DMS53 (cell line): ENCODE measurements at places on chromosomes 5 and 9.
A peak's percentile ranks its signal among the peaks of the same experiment; 100 is the strongest.

- no peak for DNase-seq
Observed at GRCh38 chr5:18576586-18576985, 942.3 kb downstream of the TAF11L14 start.

- DNase-seq: no peak
Observed at GRCh38 chr5:27093279-27093678, 54.9 kb upstream of the CDH9 start.

DNA sequence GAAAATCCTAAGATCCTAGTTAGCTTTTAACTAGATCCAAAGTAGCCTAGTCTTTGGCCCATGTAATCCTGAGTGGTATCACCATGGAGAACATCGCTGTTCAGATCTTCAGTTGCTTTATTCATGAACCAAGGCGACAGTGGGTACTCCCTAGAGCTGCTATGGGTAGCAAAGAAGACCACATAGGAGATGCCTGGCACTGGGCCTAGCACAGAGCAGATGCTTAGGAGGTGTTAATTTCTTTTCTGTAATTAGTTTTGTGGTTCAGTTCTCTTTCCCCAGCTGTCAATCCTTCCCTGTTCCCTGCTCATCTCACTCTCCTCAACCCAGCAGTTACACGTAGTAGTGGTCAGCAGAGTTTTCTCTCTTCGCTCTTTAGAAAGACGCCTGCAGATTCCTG, 9.3 kb downstream of the CAST start:
- no peak for DNase-seq

DNA sequence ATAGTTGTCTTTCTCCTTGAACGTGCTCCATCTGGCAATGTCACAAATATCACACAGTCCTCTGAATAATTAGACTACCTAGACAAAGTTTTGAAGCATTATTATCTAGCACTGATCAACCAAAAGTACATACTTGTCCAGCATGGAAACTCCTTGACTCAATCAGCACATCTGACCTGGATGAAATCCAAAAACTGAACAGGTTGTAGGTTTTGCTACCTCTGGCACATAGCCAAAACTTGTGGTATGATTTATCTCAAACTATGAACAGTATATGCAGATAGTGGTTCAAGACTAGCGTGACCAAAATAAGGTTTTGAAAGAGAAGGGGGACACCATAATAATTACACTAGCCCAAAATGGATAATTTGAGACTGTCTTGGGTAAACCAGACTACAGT, 158.1 kb downstream of the ARRDC3 start:
- DNase-seq: peak; percentile 18

DNA sequence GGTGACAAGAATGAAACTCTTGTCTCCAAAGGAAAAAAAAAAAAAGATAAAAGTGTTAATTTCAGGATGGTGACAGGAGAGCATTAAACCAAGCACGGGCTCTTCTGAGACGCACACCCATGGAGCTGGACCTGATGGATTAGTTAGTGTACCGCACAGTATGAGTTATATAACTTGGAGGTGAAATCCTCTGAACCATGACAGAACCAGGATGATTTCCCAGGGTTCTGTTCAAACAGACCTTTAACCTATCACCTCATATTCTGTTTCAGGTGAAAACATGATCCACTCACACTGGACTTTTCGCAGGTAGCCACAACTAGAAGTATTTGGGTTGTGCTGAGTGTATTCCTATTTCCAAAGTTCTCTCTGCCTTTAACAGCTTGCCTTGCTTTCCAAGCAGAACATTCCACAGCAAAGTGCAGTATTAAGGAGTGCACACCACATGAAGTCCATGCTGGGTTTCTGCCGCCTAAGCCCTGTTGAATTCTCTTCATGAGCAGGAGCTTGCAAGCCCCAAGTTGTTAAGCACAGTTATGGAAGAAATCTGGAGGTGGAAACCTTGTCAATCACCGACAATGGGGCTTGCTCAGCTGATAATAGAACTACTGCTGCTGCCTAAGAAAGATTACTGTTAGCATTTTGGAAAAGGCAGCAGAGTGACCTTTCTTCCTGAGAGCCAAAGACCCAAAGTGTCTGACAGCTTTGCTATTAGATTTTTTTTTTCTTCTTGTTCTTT, 461.7 kb downstream of the TLE1 start:
- DNase-seq: no peak

GRCh38 chr5:22521521-22521920, 331.6 kb downstream of the CDH12 start:
- DNase-seq: no peak

DNA sequence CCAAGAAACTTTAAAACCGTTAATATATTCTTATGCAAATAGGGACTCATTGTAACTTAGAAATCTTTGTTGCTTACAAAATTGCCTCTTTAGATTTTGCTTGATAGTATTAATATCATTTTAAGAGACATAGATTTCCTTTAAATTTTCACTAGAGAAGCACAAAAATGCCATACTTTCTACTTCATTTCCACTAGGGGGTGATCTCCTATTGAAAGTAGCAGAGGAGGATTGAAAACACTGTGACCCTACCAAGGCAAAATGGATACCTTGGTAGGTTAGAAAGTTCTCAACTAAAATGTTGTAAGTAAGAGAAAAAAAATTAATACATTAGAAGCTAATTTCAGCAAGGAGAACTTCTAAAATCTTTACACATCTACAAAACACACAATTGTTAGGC, 204.9 kb downstream of the CHSY3 start:
- DNase-seq: peak; percentile 74

GRCh38 chr5:100566382-100567141, 31.4 kb downstream of the FAM174A start:
- no peak for DNase-seq

- no peak for DNase-seq
Observed at GRCh38 chr9:106728860-106729259, 134.1 kb upstream of the ZNF462 start.

GRCh38 chr5:173028811-173029327, 27.3 kb upstream of the CREBRF start:
- no peak for DNase-seq

DNA sequence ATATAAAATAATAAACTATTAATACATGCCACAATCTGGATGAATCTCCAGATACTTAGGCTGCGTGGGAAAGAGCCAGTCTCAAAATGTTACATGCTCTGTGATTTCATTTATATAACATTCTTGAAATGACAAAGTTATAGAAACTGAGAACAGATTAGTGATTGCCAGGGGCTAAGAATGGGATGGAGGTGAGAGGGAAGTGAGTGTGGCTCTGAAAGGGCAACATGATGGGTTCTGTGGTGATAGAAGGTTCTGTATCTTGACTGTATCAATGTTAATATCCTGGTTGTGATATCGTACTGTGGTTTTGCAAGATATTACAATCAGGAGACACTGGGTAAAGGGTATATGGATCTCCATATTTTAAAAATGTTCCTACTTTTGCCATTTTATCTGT, 50.7 kb downstream of the SPEF2 start:
- DNase-seq: no peak

DNA sequence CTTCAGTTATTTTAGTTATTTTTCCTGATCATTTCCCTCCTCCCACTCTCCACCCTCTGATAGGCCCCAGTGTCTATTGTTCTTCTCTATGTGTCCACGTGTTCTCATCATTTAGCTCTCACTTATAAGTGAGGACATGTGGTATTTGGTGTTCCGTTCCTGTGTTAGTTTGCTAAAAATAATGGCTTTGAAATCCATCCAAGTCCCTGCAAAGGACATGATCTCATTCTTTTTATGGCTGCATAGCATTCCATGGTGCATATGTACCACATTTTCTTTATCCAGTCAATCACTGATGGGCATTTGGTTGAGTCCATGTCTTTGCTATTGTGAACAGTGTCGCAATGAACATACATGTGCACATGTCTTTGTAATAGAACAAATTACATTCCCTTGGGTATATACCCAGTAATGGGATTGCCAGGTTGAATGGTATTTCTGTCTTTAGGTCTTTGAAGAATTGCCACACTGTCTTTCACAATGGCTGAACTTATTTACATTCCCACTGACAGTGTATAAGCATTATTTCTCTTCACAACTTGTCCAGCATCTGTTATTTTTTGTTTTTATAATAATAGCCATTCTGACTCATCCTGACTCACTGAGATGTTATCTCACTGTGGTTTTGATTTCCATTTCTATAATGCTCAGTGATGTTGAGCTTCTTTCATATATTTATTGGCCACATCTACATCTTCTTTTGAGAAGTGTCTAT, 17.2 kb upstream of the DIRAS2 start:
- peak; percentile 46 for DNase-seq

DNA sequence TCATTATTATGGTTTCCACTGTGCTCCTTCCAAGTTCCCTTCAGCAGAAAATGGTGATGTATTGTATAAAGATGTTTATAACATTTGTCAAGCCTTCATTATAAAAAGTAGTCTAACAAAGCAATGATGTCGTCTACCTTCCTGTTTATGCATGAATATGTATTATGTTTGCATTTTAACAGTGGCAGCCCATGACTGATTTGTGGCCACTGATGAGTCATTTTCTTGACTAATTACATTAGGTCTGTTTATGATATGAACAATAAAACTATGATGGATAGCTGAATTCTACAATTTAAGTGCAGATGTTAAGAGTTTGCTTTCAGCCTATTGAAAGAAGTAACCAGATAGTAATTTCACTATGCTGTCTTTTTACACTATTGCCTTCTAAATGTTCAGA, 75.4 kb upstream of the ADAMTS19 start:
- no peak for DNase-seq

DNA sequence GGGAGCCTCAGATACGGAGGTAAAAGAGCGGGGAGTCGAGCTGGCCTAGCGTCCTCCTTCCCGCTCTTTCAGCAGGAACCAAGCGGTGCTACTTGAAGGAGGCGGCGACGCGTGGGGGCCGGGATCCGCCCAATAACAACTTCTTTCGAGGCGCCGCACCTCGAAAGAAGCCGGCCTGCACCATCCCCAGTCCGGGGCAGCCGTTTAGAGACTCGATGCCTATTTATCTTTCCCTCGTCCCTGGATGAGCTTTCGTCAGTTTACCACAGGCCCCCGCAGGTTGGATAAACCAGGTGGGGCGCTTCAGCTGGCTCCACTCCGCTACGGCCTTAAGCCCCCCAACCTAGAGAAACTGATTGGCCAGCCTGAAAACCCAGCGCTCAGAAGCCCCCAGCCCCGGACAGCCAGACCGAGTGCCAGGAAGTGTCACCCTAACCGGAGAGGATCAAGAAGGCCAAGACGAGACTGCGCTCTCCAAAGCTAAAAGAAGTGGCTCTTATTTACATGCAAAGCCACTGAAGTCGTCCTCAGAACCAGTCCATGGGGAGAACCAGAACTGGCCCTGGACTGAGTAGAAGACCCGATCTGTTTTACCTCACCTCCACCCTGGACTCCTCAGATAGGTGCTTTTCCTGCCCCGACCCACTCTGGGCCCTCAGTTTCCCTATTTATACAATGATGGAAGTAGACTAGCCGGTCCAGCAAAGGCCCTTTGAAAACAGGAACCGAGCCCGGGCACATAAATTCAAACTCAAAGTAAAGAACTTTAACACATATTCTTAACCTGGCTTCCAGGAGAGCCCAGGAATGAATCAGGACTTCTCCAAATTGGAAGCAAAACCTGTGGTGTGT, 1.4 kb downstream of the HAND1 start:
- DNase-seq: peak; percentile 36

DNA sequence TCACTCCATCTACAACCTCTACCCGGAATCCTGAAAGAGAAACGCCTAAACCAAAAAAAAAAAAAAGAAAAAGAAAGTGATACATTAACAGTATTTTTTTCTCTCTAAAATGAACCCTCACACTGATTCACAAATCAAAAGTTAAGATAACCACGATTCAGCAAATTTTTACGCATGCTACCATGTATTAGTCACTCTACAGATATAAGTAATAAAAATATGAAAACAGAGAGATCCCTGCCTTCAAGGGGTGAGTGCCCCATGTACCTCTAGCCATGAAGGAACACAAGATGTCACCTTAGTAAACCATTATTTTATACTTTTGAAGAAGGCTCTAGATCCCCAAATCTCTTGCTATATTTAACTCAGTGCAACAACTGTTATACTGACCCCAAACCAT, 33.4 kb downstream of the CEMIP2 start:
- no peak for DNase-seq

DNA sequence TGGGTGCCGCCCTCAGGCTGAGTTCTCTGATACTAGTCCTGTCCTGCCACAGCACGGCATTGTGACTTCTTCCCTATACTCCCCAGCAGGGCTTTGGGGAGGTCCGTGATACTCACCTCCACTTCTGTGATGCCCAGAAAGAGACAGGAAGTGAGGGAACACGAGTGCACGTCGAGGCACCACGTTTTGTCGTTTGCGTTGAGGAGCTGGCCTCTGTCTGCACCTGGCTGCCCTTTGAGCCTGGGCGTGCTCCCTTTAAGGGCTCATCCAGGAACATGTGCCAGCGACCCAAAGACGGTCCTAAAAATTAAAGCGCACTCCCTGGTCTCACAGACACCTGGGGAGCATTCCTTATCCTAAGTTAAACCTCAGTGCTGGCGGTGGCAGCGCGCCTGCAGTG, 8.7 kb upstream of the IRX4 start:
- DNase-seq: no peak

DNA sequence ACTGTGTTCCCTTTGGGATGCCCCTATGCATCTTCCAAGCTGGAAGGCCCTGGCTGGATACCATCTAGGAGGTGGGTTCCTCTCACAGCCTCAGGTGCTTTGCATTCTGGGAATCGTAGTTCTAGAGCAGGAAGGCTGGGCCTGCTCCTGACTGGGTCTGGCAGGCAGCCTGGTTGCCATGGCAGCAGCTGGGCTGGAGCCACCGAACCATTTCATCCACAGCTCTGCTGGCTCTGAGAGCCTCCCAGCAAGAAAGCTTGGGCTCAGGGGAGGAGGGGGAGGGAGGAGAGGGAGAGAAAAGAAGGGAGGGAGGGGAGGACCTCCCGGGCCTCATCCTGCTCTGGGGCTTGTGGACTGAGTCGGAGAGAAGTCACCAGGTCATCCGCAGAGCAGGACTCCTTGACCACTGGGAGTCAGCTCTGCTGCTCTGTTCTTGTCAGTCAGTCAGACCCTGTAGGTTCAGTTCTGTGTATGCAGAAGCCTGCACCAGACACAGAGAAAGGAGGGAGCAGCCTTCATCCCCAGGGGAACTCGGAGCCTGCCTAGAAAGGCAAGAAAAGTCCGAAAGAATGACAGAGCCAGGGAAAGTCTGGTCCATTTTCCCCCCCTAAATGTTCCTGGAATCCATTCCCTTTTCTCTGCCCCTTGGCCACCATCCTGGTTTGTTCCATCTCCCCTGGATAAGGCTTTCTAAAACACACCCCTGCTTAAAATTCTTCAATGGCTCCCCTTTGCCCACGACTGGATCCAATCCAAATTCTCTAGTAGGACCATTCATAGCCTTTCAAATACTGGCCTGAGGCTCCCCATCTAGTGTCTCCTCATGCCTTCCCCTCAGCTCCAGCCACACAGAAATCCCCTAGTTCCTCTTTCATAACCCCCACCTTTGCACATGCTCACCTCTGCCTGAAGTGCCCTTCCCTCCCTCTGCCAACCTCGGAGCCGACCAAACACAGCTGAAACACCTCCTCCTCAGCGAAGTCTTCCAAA, 65.4 kb upstream of the ARAP3 start:
- peak; percentile 94 for DNase-seq
